ENCODE measurements at places on chromosomes 12 and 14. TPM values are rescaled to one million over a fixed set of nuclear protein-coding genes. Genes with fewer than 3 reads are reported as not detected.

The AKT1 gene
- total RNA-seq: 132 TPM

The CLEC7A gene
- 4.5 TPM for total RNA-seq

The ZBTB42 gene
- 7.2 TPM for total RNA-seq

The ABCD4 gene
- total RNA-seq: 54.0 TPM

The TOMM20L gene
- total RNA-seq: 0.73 TPM

The LBHD2 gene
- not detected for total RNA-seq

The CCDC38 gene
- total RNA-seq: not detected

The RPS26 gene
- total RNA-seq: 73.9 TPM

The ST8SIA1 gene
- 1.0 TPM for total RNA-seq

The LRTM2 gene
- total RNA-seq: not detected

The RDH5 gene
- total RNA-seq: 34.2 TPM

The GDF3 gene
- total RNA-seq: not detected

The B3GNT4 gene
- 0.98 TPM for total RNA-seq

The DEPDC4 gene
- 3.0 TPM for total RNA-seq

The OR6J1 gene
- not detected for total RNA-seq

The BEGAIN gene
- 2.0 TPM for total RNA-seq

The TPPP2 gene
- total RNA-seq: 0.28 TPM

The SERPINA5 gene
- 0.46 TPM for total RNA-seq

The DPY19L2 gene
- 1.7 TPM for total RNA-seq

The TSHR gene
- 0.22 TPM for total RNA-seq

The PRH1 gene
- total RNA-seq: 10.6 TPM

The SLC4A8 gene
- total RNA-seq: 0.67 TPM

The GCN1 gene
- total RNA-seq: 78.8 TPM

The ETFBKMT gene
- 5.2 TPM for total RNA-seq

The SRRM4 gene
- not detected for total RNA-seq

The ADAMTS20 gene
- not detected for total RNA-seq

The PTGER2 gene
- total RNA-seq: 4.3 TPM

The GSG1 gene
- total RNA-seq: not detected

The EAPP gene
- total RNA-seq: 51.5 TPM

The DDX51 gene
- 16.7 TPM for total RNA-seq

The CARMIL3 gene
- 1.1 TPM for total RNA-seq

The SLC8A3 gene
- total RNA-seq: 0.59 TPM

The HOXC11 gene
- total RNA-seq: not detected

The RERGL gene
- 6.2 TPM for total RNA-seq

The CCDC175 gene
- total RNA-seq: 0.42 TPM

The SLC6A15 gene
- 0.58 TPM for total RNA-seq

Measured in left colon (tissue), 2 donors.